ENCODE measurements at places on chromosomes 11 and 22. TPM values are rescaled to one million over a fixed set of nuclear protein-coding genes. Genes with fewer than 3 reads are reported as not detected.

Gene RAPSN
- 2.0 TPM for total RNA-seq

Gene OR56A4
- not detected for total RNA-seq

Gene OR2AG1
- not detected for total RNA-seq

Gene OR10V1
- total RNA-seq: not detected

Gene PACSIN3
- total RNA-seq: 72.8 TPM

Gene RNF169
- 28.0 TPM for total RNA-seq

Gene OR52I2
- not detected for total RNA-seq

Gene LAMTOR1
- 170 TPM for total RNA-seq

Gene C11orf86
- not detected for total RNA-seq

Gene PANX3
- not detected for total RNA-seq

Gene MMP7
- 1.0 TPM for total RNA-seq

Gene CEP126
- 4.6 TPM for total RNA-seq

Gene GALNT18
- total RNA-seq: 0.43 TPM

Gene MMP27
- total RNA-seq: not detected

Gene KRTAP5-1
- total RNA-seq: not detected

Gene KIRREL3
- total RNA-seq: not detected

Gene VPS51
- 158 TPM for total RNA-seq

Gene OR2AG2
- total RNA-seq: not detected

Gene SPI1
- not detected for total RNA-seq

Gene OR52H1
- not detected for total RNA-seq

Gene CECR2
- 1.1 TPM for total RNA-seq

Gene GAL
- total RNA-seq: 94.4 TPM

Gene OR52E8
- not detected for total RNA-seq

Gene YWHAH
- total RNA-seq: 128 TPM

Gene SMC1B
- 5.3 TPM for total RNA-seq

Gene FAM180B
- not detected for total RNA-seq

Gene FOLR2
- not detected for total RNA-seq

Gene SEC14L3
- total RNA-seq: not detected

Gene FGF3
- total RNA-seq: not detected

Gene OR5A1
- not detected for total RNA-seq

Gene PAFAH1B2
- total RNA-seq: 168 TPM

Gene SLC25A45
- total RNA-seq: 8.1 TPM

Gene EXT2
- 71.5 TPM for total RNA-seq

Gene KLHL35
- total RNA-seq: 51.4 TPM

Gene LINC01488
- not detected for total RNA-seq

Gene OR51E2
- total RNA-seq: not detected

Gene DLG2
- 21.6 TPM for total RNA-seq

Gene RIMBP3C
- total RNA-seq: 0.12 TPM

Gene SAA2
- not detected for total RNA-seq

Gene OR2AT4
- total RNA-seq: not detected

Gene CNTN5
- 1.00 TPM for total RNA-seq

Gene GGTLC2
- total RNA-seq: 0.34 TPM

Gene RIMBP3B
- not detected for total RNA-seq

Gene APLNR
- total RNA-seq: not detected

Gene RASSF7
- 65.5 TPM for total RNA-seq

Gene OR4A16
- not detected for total RNA-seq

Gene OR51E1
- total RNA-seq: not detected

Gene GAB4
- not detected for total RNA-seq

Gene APOL3
- total RNA-seq: 0.35 TPM

Gene PLAAT2
- not detected for total RNA-seq
